A172 (cell line): ENCODE measurements at places on chromosomes 7 and 10.

DNA sequence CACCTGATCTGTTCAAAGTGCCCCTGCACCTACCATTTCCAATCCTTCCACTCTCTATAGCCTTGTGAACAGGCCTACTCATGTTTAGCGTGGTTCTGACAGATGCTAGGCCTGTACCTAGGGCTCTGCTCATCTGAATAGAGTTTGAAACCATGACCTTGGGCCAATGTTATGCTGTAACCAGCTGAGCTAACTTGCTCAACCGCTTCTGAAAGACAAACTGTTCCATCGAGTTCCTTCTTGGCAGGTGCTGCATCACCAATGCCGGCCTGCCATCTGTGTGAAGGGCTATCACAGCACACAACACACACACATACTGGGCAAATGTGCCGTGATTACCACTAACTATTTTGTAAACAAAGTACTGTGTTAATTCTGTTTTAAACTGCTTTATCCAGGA lies 419.0 kb upstream of the GALNT17 start:
- DNase-seq: no peak

DNA sequence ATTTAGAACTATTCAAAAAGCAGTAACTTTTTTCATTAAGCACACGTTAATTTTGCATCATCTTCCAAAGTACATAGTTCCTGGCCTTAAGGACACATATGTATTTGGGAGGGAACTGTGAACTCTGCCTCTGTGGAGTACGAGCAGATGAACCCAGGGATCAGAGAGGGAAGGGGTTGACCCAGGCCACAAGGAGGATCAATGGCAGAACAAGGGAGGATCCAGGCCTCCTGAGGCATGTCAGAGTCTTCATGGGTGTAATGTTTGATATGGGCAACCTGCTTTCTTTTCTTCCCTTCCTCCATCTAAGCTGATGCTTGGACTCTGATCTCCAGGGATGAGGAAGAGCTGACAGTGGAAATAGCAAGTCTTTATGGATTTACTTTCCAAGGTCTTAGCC lies 164.0 kb downstream of the SH2D4B start:
- DNase-seq: no peak

GRCh38 chr10:102068216-102068615 lies 3.1 kb downstream of the HPS6 start:
- no peak for DNase-seq

- DNase-seq: no peak
Observed at GRCh38 chr7:151243045-151243349, 5.5 kb downstream of the SMARCD3 start.

DNA sequence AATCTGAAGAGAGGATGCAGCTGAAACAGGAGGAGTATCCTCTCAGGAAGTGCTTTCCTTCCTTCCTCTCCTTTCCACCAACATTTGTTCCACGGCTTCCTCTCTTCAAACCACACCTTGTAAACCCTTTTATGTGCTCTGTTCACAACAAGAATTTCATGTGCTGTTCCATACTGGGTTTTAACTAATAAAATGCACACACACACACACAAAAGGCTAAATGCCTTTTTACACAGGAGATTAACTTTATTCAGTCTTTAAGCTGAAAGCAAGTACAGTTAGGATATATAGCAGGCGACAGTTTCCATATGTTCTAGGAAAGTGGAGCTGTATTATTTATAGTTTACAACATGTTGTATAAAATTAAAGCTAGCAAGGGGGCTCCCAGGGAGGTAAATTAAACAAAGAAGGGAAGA lies 106.7 kb downstream of the REEP3 start:
- DNase-seq: peak; percentile 17

DNA sequence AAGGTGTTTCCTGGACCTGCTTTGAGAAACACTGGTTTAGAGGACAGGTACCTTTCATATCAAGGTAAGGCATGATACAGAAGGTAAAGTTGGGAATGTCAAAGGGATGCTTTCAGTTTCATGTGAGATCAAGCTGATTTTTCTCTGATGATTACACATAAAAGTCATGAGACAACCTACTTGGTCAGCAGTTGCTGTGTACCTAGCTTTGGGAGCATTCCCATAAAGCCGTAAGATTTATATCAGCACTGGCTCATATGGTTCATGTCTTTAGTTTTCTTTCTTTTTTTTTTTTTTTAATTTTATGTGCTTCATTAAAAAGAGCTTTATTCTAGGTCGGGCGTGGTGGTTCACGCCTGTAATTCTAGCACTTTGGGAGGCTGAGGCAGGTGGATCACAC lies 265.3 kb upstream of the LRGUK start:
- no peak for DNase-seq

DNA sequence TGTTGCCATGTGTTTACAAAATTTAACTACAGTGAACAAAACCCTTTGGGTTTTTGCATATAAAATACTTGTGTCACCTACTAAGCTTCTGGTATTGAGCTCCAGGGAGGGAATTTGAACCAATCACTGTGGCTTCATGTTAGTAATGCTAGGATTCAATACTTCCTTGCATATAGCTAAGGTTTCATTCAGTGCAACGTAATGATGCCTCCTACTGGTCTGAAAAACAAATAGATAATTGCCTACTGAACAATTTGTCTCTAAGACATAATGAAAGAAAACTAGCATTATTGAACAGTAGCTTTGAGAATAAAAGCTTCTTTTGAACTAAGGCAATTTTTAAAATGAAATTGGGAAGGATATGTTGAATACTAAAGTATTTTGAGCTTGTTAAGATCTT lies 244.4 kb downstream of the ZWINT start:
- DNase-seq: peak; percentile 8

- DNase-seq: peak; percentile 8
Observed at GRCh38 chr10:42428534-42428933, 209.8 kb downstream of the ZNF33B start.

DNA sequence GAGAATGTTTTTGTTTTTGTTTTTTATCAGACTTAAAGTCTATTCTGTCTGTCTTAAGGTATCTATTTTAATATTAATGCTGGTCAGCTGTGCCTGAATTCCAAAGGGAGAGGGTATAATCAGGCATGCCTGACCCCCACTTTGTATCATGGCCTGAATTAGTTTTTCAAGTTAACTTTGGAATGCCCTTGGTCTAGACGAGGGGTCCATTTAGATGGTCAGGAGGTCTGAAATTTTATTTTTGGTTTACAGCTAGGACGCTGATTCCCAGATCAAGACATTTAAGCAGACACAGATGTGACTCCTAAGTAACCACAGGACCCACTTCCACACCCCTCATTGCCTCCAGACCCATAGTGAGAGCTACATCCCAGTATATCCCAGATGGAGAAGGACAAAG lies 189.5 kb downstream of the ARHGAP12 start:
- DNase-seq: no peak

- no peak for DNase-seq
Observed at GRCh38 chr7:137877027-137877675, 30.4 kb upstream of the DGKI start.

DNA sequence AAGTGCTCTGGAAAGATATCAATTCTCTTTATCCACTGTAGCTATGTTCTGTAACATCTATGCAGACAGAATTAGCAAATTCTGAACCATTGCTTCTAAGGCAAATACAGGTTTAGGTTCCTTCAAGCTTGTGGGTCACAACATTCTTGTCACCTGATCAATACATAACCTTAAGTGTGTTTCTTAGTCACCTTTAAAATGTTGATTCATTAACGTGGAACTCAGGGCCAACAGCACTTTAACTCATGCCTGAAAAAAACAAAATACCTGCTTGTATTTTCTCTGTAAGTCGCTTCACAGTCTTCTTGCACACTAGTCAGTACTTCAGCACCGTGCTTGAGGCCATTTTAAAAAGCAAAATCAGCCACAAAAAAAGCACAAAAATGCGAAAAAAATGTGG lies 35.2 kb upstream of the TRIL start:
- no peak for DNase-seq

- no peak for DNase-seq
Observed at GRCh38 chr10:3635211-3635671, 149.8 kb downstream of the KLF6 start.

GRCh38 chr7:134778941-134779740 lies at the start of gene CALD1:
CALD1 (plus strand) TSS chr7:134779634; CDS start chr7:134867734, 88,100 bp downstream.
- peak; percentile 95 for DNase-seq

DNA sequence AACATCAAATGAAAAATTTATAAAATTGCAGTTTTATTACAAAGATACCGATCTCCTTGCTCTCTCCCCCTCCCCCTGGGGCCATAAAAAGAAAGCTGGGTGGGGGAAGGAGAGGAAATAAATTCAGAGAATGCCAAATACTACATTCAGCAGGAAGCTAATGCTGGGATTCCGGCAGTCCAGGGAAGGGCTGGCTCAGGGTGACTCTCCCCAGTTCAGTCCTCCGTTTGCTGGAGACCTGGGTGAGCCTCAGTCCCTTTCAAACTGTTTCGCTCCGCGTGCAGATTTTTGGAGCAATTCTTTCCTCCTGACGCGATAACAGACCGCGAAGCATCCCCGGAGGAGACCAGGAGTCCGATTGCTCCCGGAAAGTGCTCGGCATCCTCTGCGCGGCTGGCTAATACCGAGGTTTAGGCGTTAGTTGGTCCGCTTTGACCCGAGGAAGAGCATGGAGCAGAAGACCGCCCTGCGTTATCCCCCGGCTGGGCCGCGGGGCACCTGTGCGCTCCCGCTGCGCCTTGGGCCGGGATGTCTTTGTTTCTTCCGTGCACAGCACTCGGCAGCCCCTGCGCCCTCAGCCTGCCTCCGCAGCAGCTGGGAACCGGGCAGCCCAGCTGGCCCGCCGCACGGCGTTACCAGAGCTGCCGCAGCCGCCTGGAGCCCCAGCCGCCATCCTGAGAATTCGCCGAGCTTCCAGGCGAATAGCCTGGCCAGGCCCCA lies 3.9 kb upstream of the HOXA2 start:
- DNase-seq: peak; percentile 27

GRCh38 chr10:111118758-111119157 lies 41.9 kb downstream of the ADRA2A start:
- no peak for DNase-seq

DNA sequence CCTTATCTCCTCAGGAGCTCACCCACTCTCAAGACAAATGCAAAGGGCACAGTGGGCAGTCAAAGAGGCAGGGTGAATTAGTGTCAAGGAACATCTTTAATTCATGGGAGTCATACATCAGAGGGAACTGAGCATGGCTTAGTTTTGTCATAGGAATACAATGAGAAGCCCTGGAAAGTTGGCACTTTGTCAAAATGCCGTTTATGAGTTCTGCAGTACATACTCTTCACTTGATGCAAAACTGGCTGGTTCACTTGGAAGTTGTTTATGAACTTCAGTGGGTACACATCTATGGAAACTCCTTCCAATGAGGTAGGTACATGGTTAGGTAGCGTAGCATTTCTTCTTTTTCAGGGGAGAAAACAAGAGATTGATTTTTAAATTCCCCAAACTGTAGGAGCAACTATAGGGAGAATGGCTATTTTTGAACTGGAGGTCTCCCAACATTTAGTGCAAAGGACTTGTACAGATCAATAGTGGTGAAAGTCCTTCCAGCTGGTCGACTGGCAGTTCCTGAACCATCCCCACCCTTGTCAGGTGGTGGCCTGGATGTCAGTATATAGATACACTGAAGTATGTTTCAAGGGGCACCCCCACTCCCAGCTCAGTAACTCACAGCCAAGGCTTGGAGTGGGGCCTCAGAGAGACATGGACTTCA lies 580.5 kb downstream of the REEP3 start:
- no peak for DNase-seq

DNA sequence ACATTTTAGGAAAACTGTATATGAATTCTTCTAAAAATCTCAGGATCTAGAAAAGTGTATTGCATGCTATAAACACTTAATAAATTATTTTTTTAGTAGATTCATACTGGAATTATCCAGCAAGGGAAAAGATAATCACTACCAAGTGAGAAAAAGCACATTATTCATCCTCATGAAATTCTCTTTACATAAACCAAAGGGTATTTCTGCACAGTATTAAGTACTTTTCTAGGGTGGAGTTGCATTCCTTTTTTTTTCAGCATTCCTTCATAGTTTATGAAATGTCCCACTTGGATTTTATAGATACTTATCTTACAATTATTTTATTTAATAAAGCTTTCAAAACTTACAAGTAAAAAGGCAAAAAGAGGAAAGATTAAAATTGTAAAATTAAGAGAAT lies 403.3 kb downstream of the HGF start:
- no peak for DNase-seq

DNA sequence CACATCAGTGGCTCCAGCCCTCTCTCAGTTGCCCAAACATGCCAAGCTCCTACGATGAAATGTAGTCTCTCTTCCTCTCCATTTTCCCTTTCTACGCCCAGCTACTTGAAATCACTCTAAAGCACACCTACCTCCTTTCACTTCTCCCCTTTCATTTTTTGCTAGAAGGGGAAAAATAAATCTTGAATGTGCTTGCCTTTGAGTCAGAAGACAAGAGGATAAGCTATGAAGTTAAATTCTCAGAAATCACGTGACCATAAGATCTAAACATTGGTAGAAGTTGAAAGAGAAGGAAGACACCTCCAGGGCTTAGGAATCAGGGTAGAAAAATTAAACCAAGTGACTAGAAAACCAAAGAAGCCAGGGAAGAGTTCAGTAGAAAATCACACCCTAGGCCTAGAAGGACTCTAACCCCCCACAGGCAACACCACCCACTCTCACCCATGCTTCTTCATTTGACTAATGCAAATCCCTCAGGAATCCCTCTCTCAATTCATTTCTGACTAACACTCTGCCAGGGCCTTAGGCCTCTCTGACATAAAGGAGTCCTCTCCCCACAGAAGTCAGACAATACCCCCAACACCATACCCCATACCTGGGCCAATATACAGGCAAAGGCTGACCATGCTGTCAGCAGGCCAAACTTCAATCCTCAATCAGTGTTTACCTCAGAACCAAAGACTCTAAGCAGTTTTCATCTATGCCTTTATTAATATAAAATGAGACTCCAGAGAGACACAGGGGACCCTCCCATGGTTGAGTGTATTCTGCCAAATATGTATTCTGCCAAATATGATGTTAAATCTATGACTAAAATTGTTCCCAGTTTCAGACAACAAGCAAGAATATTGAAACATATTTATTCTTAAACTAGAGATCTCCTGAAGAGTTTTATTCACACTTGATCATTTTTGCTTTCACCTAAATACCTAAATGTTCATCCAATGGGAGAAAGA lies 84.8 kb downstream of the ELMO1 start:
- no peak for DNase-seq

GRCh38 chr7:119802147-119802546 lies 470.8 kb upstream of the KCND2 start:
- DNase-seq: peak; percentile 6

GRCh38 chr7:100691676-100692577 lies 2.1 kb downstream of the GIGYF1 start:
- DNase-seq: peak; percentile 56

DNA sequence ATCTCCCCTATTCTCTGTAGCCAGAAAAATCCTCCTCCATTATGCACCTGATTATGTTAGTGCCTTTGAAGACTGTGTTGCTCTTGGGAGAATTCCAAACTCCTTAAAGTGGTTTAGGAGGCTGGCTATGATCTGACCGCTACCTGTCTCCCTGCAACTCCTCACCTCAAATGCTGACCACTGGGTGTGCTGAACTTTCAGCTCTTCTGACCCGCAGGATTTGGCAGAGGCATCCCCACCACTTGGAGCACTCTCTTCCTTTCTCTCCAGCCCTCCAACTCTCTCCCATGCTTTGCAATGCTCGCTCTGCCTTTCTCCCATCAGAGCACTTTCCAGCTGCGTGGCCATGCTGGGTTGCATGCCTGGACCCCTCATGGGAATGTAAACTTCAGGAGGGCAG lies 227.6 kb downstream of the RPS24 start:
- no peak for DNase-seq

- DNase-seq: no peak
Observed at GRCh38 chr10:133113847-133114246, 26.1 kb downstream of the ADGRA1 start.

- no peak for DNase-seq
Observed at GRCh38 chr7:128835790-128836641, 5.8 kb downstream of the FLNC start.
